Mesenchymal stem cell (in vitro differentiated cells and primary cell): ENCODE measurements at places on chromosomes 5 and 9.

GRCh38 chr9:21398955-21399489 is 9.9 kb upstream of the IFNA8 start:
- DNase-seq: no peak

- no peak for DNase-seq
These were observed 112.6 kb downstream of the CAVIN4 start for GRCh38 chr9:100690438-100690837.

DNA sequence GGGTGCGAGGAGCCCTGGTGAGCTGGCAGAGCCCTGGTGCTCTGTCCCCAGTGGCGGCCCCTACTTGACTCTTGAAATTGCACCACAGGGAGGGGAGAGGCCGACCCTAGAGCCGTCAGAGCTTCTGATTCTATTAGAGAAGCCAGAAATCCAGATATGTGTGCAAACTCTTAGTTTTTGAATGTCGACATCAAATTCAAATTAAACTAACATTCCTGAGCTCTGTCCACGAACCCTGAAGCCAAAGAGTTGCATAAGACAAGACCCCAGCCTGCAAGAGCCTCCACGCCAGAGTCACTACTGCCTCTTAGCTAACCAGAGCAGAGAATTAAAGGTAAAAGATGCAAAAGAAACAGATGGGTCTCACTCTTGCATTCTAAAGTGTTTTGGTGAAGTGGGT is 29.8 kb upstream of the MSX2 start:
- DNase-seq: no peak

DNA sequence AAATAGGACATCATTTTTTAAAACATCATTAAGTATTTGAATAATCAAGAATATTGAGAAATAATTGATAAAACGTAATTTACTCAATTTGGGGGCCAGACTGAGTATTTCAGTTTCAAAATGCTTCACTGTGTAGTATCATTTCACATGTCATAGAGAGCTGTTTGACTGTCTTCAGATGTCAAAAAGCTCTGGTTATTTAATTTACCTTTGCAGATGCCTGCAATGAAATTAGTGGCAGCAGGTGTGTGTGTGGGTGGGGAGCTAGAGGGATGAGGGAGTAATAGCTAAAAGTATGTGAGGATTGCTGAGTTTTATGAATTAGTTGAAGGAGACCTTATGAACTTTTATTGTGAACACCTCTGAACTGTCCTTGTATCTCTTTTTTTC is 567.2 kb upstream of the MEF2C start:
- no peak for DNase-seq

DNA sequence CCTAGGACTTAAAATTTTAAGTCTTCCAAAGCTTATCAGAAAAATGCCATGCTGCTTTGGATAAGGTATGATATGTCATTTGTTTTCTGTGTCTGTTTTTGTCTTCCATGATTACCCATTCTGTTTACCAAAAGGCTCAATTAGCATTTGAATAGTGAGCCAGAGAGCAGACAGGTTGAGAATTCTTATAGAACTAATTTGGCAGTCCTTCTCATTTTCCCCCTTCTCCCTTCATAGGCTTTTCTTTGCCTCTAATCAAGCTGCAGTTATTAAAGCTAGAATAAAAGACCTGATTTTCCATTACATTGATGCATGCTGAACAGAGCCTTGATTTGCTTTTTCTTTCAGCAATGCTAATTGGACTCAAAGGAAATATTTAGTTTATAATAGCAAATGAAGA is 993.0 kb downstream of the MAT2B start:
- no peak for DNase-seq
